Anterior cingulate cortex (tissue), 58 donors: ENCODE measurements at places on chromosomes 13 and 19.

- DNase-seq, result no peak
These were observed 57.4 kb downstream of the RUBCNL start for GRCh38 chr13:46329624-46330023.

GRCh38 chr19:2867025-2867991 is at the start of gene ZNF556:
ZNF556 (plus strand) TSS chr19:2867335; CDS start chr19:2867422, 87 bp downstream.
- no peak for DNase-seq

DNA sequence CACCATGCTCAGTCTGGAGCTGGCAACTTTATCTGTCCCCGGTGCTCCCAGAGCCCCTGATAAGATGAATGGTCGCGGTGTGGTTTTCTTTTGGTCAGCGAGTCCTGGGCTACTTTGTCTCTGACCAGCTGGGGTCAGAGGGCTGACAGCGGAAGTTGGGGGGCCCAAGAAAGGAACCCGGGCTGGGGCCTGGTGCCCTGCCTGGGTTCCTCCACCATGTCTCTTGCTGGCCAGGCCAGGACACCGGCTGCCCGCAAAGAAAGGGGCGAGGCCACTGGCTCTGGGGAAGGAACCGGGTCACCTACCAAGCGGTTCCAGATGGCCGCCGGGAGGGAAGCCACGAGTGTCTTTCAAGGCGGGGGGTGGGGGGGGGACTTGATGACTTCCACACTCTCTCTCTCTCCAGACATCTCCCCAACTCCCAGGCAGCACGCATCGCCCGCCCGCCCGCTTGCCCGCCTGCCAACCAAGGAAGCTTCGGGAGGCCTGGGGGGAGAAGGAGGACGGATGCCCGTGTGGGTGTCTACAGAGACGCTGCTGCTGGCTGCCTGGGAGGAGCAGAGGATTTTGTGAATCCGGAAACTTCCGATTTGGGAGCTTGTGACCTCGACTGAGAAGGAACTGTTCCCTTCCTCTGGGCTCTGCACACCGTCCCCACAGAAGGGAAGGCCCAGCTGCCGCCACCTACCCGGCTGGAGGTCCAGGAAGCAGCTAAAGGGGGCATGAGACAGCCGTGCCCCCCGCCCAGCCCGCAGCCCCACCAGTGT is 1.1 kb downstream of the PIP5K1C start:
- peak; percentile 10 for DNase-seq

DNA sequence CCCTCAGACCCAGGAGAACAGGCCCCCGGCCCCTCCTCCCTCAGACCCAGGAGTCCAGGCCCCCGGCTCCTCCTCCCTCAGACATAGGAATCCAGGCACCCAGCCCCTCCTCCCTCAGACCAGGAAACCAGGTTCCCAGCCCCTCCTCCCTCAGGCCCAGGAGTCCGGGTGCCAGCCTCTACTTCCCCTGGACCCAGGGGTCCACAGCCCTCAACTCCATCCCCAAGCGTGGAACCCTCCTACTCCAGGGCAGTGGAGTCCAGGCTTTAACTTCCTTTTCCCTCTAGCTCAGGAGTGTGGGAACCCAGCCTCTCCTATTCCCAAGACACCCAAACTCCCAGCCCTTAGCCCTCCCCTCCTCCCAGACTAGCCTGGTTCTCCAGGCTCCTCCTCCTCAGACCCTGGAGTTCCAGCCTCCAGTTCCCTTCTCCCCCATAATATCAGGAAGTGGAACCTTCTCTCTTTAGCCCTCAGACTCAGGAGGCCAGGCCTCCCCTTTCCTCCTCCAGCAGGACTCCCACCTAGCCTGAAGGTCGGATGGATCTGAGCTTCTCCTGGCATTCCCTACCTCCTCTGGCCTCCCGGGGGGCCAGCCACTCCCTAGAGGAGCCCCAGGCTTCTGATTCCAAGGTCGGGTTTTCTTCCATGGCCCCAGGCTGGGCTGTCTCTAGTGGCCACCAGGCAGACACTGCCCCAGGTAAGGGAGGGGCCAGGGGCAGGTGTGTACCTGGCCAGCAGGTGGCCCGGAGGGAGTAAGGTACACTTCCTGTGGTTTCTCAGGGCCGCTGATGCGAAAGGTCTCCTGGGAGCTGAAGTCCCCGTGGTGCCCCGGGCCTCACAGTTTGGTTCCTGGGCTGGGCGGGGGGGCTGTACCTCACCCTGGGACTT is at the start of gene TMC4:
TSS of gene TMC4 (minus strand) at position 690 of the 888 bp plus-strand sequence. CDS start at position 647, 43 bp downstream.
- no peak for DNase-seq

- no peak for DNase-seq
These were observed 4.2 kb downstream of the OLFM4 start for GRCh38 chr13:53032849-53033248.

DNA sequence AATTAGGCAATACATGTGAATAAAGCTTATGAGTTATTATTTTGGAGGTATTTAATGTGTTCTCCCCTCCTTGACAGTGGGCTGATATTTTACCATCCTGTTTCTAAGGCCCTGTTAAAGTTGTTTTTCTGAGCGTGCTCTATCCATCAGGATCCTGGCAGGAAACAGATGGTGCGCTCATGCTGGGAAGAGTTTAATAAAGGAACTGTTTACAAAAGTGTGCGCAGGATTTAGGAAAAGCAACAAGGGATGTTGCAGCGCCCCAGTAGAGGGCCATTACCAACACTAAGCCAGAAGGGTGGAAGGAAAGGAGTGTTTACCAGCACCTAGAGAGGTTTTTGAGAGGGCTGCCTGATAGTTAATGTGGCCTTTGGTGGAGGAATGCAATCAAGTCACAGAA is 374.5 kb downstream of the KCNRG start:
- no peak for DNase-seq

DNA sequence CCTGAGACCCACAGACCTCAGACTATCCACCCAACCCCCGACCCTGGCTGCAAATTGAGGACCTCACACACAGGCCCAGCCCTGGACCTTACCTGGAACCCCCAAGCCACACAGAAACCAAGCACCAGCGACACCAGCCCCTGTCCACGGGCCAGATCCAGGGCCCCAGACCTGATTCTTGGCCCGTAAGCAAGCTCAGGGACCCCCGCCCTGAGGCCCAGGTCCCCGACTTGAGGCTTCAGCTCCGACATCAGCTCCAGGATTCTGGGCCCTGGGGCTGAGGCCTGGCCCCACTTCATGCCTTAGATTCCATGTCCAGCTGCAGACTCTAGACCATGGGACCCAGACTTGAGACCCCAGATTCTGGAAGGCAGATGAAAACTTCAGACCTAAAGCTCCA is 6.3 kb downstream of the TTYH1 start:
- no peak for DNase-seq

- DNase-seq, result no peak
These were observed 81.6 kb downstream of the ZNF536 start for GRCh38 chr19:30453743-30454142.

DNA sequence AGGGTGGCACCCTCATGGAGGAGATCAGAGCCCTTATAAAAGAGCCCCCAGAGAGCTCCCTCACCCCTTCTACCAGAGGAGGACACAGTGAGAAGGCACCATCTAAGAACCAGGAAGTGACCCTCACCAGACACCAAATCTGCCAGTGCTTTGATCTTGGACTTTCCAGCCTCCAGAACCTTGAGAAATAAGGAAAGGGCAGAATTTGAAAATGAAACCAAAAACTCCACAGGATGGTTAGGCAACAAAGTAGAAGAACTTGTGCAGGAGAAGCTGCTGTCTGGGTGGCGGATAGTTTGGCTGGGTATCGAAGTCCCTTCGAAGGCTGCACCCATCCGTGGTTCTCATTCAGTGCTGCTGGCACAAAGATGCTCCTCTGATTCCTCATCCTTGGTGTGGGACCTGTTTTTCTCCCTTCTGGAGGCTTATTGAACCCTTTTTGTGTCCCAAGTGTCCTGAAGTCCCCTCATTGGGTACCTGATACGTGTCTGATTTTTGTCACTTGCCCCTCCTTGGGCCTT is 130.8 kb downstream of the KDM4B start:
- no peak for DNase-seq

GRCh38 chr13:32381539-32381938 is 46.4 kb downstream of the N4BP2L1 start:
- no peak for DNase-seq

GRCh38 chr19:51327066-51328001 is 14.6 kb downstream of the VSIG10L start:
- DNase-seq, result no peak

DNA sequence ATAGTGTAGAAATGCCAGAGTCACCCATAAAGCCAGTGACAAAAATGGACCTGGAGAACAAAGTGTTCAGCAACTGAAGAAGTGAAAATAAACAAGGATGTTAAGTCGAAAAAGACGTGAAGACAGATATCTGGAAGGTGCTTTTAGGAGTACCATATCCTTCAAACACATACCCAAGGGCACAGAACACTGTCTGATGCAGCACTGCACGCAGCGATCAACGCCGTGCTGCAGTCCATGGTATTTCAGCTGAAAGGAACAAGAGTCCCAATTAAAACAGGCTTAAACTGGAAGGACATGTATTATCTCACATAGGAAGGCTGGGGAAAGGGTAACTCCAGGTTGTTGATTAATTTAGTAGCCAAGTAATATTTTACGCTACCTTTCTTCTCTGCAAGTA is 108.2 kb downstream of the SGCG start:
- DNase-seq, result no peak

- no peak for DNase-seq
These were observed 204.7 kb upstream of the DACH1 start for GRCh38 chr13:72071713-72072112.

GRCh38 chr13:86992251-86992650 is 678.9 kb upstream of the SLITRK5 start:
- DNase-seq, result no peak

DNA sequence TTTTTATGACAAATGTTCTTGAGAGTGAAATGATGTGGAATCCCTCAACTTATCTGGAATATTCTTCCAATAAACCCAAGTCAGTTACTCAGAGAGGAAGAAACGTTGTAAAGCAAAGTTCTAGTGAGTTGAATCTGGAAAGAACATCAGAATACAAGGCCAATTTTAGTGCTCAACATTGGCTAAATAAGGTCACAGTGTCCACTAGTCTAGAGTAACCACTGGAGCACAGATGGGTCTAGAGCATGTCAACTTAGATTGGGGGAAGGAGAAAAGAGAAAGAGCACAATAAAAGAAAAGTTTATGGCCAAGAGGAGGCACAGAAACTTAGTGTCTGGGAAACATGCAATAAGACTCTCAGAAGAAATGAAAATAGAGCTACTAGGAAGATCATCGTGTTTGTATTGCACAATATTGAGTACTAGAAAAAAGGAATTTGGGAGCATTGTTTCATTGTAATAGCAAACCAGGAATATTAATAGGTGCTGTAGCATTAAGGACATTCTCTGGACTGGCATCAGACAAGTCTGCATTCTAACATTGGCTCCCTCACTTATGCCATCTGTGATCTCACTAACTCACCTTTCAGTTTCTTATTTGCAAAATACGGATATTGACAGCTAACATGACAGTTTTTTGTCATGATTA is 1318.5 kb downstream of the PCDH9 start:
- DNase-seq, result no peak

GRCh38 chr13:100333141-100333540 is 244.2 kb downstream of the PCCA start:
- no peak for DNase-seq

- no peak for DNase-seq
These were observed 13.2 kb upstream of the ADGRE5 start for GRCh38 chr19:14368011-14368513.

DNA sequence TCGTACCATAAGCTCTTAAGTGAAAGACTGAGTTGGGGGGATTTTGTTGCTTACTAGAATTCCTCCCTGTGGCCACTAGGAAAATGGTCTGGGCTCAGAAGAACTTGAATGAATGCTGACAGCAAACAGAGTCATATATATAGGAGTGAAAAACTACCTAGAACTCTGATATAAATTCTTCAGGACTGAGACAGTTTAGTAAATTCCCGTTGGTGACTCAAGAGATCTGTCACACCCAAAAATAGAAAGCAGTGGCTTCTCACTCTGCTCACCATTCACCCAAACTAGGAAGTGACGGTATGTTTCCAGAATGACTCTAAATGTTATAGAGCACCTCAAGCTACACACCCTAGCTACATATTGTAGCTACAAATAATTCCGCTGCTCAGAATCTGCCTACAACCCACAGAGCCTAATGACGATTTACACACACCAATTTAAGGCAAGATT is 116.2 kb downstream of the TBC1D4 start:
- DNase-seq, result no peak

DNA sequence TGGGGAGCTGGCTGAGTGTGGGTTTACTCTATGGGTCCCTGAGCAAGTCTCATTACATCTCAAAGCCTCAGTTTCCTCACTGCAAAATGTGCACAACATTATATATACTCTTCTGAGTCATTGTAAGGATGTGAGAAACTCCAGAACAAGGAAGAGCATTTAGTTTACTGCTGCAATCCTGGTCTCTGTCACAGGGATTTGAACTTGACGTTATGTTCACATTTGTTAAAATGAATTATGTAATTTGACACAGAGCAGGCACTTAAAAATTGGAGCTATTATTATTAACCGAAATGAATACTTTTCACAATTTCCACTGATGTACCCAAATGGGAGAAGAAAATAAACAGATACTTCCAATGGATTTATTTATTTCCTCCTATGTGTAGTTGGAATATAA is 101.0 kb downstream of the STARD13 start:
- no peak for DNase-seq

GRCh38 chr13:20799726-20800416 is 26.1 kb upstream of the EEF1AKMT1 start:
- no peak for DNase-seq

GRCh38 chr19:23440207-23440606 is 44.9 kb upstream of the ZNF91 start:
- no peak for DNase-seq

GRCh38 chr13:30111810-30112209 is 195.5 kb downstream of the KATNAL1 start:
- DNase-seq, result no peak

DNA sequence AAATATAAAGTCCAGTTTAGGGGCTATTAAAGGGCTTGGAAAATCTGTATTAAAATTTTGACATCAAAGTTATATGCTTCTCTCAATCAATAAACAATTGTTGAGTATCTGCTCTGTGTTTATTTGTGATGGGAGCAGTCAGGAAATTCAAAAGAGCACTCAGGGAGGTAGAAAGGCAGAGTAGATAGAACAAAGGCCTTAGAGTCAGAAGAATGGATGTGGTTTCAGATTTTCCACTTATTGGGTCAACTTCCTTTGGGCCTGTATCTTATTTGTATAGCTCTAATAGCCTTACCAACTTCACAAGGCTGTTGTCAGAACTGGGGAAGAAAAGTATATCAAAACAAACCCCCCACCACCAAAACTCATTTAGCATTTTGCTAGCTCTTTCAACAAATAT is 302.6 kb downstream of the SPRY2 start:
- DNase-seq, result no peak
